ENCODE measurements at places on chromosomes 6 and 20.

- no peak for DNase-seq
These were observed 256.3 kb upstream of the TAB2 start for GRCh38 chr6:149060985-149061760.

GRCh38 chr6:15246666-15247499, 1.0 kb downstream of the JARID2 start:
- no peak for DNase-seq

DNA sequence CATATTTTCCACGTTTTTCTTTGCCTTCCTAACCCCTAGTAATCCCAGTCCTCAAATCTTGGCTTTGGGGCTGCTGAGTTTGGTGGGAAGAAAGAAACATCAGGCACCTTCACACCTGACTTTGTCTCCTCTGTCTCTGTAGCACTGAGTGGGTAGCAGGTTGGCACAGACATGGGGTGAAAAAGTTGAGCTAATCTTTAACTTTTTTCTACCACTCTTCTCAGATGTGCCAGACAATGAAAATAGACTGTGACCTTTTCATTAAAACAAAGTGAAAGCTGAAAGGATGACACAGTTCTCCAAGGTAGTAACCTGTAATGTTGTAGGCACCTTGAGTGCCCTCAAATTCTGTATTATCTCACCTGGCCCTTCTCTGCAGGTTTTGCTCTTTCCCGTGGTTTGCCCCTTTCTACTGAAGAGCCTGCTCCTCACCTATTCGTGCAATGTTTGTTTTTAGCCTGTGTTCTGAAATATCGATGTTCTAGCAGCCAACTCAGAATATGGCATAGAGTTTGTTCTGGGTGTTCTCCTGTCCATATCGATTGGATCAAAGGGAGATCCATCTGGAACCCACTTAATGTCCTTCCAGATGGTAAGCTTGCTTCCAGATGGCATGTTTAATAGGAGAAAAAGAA, 57.8 kb upstream of the ATXN1 start:
- no peak for DNase-seq

DNA sequence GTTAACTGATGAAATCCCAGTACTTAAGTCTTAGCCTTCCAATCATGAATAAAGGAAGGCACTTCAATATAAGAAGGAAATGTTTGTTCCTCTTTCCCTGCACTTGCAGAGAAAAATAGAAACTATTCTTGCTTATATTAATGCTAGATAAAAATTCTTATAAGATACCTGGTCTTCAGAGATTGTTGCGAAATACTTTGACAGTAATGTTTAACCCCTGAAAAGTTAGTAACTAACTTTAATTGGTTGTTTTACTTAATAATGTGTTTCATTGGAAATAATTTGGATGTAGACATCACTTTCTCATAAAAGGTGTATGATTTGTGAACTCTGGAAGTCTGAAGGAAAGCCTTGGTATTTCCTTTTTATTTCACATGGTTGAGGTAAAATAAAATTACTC, 294.2 kb upstream of the SYNCRIP start:
- DNase-seq: no peak

DNA sequence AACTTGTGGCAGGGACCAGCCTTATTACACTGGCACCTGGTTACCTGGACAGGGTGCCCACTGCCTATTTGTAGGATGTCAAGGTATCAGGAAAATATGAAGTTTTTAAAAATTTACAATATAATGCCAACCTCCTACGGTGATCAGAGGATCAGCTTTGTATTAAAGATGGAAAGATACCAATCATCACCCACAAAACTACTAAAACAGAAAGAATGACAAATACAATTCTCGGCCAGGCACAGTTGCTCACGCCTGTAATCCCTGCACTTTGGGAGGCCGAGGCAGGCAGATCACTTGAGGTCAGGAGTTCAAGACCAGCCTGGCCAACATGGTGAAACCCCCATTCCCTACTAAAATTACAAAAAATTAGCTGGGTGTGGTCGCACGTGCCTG, 18.4 kb upstream of the PRND start:
- DNase-seq: no peak

DNA sequence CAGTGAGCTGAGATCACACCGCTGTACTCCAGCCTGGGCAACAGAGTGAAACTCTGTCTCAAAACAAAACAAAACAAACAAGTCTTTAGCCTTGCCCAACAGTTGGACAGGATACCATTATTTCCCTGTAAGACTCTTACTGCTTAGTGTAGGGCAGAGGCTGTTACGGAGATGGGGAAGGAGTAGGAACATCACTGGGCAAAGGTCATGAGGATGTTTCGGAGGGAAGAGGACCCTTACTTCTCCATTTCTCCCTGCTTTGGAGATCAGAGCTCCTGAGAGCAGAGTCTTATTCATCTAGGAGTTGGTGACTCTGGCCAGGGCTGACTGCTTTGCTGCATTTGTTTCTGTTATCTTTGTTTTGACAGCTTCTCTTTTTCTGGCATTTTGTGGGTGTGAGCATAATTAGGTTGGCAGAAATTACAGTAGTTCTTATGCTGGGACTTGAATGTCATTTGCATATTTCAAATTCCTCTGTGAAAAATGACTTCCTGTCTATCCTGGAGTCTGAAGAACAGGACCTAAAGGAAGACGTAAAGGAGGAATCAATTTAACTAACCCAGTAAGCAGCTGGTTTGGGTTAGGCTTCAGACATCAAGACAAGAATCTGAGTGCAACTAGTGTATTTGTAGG, 89.0 kb downstream of the CDS2 start:
- no peak for DNase-seq
